CD4-positive, CD25-positive, alpha-beta regulatory T cell (primary cell): ENCODE measurements at places on chromosomes 1 and 21.

- peak; percentile 57 for DNase-seq
Measured at GRCh38 chr1:222095606-222096475, 354.0 kb upstream of the DUSP10 start.

DNA sequence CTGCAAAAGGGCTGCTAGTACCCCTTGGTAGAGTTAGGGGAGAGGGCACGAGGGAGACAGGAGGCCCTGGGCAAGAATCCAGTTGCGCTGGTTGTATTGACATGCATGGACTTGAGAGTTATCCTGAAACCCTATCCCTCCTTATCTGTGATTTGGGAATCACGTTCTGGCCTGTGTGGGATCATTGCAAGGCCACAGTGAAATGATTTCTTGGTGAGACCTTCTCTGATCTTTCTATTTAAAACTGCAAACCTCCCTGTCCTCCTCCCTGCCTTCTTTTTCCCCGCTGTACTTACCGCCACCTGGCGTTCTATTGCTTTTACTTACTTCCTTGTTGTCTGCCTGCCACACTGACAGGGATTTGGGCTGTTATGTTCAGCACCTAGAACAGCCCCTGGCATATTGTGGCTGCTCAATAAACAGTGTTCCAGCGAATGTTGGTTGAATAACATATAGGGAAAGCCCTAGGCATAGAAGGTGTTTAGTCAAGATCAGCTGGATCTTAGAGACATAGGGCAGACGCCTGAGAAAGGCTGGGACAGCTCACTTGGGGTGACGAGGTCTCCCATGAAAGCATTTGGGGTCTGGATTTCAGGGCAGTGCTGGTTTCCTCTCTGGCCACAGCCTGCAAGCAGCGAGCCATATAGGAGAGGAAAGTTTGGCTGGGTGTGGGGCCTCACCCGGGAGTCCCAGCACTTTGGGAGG is 25.6 kb downstream of the ALPL start:
- no peak for DNase-seq

GRCh38 chr1:227604446-227604845 is 41.1 kb downstream of the ZNF678 start:
- no peak for DNase-seq

GRCh38 chr1:61865646-61866220 is 123.5 kb downstream of the PATJ start:
- DNase-seq: no peak

DNA sequence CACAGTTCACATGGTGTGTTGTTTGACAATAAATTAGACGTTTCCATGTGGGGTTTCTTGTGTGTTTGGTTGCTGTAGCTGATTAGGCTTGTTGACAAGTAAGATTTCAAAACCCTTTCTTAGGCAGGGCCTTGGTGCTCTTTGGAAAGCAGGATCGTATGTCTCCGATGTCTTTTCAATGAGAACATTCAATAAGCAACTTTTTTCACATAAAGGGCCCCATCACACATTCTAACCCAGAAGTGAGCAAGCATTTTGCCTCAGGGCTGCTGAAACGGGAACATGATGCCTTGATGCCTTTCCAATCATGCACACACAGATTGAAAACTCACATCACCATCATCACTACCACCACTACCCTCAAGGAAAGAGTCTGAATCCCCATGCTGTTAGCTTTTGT is 33.1 kb downstream of the LPAR3 start:
- no peak for DNase-seq

DNA sequence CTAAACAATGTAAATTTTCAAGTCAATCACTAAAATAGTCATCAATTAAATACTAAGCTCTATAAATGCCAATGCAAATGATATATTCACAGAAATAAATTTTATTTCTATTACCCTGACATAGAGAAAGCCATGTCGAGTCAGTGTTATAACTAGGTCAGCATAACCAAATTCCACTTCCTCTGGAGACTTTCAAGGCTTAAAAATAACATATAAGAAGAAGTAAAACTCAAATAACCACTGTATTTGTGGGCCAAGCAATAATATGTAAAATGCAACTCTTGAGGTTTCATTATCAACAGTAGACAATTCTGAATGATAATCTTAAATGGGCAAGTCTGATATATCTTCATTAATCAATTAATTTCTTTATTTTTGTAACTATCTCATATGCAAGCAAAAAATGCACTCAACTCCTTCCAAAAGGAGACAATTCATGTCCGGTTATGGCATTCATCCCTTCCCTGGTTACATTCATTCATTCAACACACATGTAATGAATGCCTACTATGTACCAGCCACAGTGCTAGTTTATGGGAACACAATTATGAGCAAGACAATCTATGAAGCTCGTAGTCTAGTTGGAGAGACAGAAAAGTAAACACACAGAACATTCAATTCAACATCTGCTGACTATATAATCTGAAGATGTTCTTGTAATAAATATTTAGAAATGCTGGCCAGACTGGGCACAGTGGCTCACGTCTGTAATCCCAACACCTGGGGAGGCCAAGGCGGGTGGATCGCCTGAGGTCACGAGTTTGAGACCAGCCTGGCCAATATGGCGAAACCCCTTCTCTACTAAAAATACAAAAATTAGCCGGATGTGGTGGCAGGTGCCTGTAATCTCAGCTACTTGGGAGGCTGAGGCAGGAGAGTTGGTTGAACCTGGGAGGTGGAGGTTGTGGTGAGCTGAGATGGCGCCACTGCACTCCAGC is 37.1 kb upstream of the CAP1 start:
- DNase-seq: no peak

GRCh38 chr1:165353731-165354671 is 2.5 kb downstream of the LMX1A start:
- DNase-seq: no peak

DNA sequence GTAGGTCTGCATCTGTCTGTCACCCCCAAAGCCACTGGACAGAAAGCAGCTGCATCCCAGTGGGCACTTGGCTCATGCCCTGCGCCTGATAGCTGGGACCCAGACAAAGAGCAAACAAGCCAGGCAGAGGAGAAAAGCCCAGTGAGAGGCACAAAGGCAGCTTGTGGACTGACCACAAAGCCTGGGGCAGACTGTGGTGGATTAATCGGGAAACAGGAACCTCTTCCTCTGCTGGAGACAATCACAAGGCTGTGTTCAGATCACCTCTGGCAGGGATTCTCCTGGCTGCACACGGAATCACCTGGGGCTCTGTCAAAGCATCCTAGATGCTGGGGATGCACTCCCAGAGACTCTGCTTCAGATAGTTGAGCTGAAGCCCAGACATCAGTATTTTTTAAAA is 15.2 kb upstream of the GJB5 start:
- DNase-seq: no peak

DNA sequence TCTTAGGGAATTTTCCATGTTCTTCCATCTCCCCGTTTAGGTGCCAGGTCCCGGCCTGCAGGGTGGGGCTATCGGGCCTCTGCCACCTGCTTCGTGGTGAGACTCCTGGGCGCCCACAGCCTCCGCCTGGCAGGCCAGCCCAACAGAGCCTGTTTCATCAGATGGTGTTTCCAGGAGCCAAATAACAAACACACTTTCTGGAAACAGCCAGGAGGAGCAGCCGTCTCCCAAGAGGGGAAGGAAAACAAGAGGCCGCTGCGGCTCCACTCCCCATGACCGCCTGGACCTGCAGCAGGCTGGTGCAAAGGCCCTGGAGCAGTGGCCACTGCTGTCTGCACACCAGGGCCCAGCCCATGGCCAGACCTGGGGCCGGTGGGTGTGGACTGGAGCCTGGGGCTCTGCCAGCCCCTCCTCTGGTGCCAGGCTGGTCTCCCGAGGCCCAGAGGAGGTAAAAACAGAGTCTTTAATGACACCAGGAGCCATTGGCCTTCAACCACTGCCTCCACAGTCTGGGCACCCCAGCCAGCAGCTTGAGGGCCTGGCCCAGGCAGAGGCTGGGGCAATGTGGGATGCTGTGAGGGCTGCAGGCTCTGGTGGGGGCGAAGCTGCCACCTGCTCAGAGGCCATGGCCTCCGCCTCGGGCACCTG is 55.0 kb downstream of the SLX9 start:
- DNase-seq: no peak

DNA sequence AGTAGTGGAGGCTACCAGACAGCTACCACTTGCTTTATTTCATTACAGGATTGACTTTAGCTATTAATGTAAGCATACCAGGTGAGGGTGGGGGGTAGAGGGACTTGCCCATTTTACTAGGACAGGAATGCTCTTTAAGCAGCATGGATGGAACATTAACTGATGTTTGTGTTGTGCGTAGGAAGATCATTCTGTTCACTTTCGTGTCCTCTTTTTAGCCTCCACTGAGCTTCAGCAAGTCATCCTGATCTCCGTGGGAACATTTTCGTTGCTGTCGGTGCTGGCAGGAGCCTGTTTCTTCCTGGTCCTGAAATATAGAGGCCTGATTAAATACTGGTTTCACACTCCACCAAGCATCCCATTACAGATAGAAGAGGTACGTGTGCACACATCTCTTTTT is 29.3 kb downstream of the IFNGR2 start:
- no peak for DNase-seq

DNA sequence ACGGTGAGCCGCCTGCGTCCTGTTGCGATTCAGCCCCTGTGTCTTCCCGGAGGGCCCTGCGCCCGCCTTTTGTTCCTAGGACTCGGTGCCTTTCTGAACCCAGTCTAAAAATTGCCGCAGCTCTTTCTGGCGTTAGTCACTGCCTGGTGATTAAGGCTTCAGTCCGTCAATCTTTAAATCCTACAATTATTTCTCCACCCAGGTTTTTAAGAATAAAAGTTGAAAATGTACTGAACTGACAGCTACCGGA is 16.2 kb upstream of the PDXK start:
- no peak for DNase-seq

- DNase-seq: no peak
Measured at GRCh38 chr21:29384683-29385359, 86.1 kb downstream of the BACH1 start.

- no peak for DNase-seq
Measured at GRCh38 chr1:175405766-175406165, 213.2 kb upstream of the KIAA0040 start.

- no peak for DNase-seq
Measured at GRCh38 chr1:172024516-172024915, 183.2 kb downstream of the DNM3 start.

GRCh38 chr21:34702341-34703170 is 33.8 kb downstream of the CLIC6 start:
- no peak for DNase-seq

DNA sequence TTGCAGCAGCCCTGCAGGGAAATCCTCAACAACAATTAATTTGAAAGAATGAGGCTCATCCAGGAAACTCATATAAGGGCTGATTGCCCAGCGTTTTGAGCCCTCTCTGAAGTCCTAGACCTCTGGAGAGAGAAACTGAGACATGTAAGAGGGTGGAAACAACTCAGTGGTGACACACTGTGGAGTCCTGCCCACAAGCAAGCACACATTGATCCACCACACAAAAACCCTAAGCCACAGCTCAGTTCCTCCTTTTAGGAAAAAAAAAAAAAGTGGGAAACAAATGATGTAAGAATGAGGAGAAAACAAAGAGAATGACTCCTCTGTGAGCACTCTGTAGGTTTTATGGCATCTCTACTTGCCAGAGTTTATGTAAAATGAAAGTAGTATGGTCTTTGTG is 22.9 kb upstream of the PLA2G5 start:
- no peak for DNase-seq

DNA sequence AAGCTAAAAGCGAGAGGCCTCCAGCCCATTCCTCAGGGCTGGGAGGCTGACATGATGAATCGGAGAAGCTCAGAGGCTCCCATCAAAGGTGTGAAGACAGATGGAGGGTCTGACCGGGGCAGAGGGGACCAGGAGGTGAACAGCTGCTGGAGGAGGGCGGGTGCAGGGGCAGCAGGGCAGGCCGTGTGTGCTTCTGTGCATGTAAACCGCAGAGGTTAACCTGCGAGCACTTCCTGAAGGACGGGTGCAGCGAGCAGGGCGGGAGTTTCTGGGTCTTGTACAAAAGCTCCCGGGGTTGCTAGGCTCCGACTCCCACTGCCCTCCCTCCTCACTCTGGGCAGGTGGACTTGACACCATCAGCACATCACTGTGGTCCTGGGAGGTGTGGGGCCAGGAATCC is 75.2 kb downstream of the PAX7 start:
- DNase-seq: no peak

GRCh38 chr1:51344276-51344601 is 13.9 kb upstream of the TTC39A start:
- DNase-seq: no peak

DNA sequence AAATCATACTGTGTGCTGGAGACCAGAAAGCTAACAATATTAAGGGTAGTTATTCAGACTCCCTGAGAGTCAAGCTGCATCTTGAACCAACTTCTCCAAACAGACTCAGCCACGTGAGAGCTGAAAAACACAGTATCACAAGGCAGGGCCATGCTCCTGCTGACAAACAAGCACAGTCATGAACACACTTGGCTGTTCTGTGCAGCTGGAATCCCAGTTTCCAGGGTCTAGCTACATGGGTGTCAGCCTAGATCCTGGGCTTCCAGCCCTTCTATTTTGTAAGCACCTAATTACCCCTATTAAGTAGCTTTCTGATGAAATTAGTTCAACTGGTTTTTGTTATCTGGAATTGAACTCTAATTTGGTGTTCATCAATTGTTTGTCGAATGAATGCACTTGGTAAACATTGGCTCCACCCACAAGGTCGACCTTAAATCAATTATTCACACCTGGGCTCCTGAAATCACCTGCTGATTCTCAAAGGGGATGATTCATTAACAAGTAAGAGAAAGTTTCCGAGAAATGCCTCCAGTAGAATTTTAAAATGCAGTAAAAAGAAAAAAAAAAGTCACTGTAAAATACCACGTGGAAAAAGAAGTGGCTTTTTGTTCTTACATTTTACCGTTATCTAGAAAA is 179.3 kb downstream of the ZC3H11B start:
- DNase-seq: no peak

DNA sequence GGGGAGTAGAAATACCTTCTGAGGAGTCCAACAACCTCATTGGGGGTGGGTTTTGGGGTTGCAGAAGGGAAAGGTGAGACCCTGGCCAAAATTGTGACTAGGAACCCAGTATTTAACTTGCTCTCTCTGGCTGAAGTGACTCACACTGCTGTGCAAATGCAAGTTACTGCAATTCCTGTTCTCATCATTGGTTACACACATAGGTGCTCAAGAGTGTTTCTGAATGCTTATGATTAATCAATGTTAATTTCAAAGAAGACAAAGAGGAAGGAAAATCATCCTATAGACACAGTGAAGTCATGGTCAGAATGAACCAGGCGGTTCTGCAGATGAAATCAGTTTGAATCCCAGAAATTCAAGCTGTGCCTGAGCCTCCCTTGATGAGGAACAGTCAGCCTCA is 3.1 kb downstream of the ASCL5 start:
- DNase-seq: no peak

- DNase-seq: no peak
Measured at GRCh38 chr1:3031401-3032221, 10.3 kb downstream of the ACTRT2 start.

DNA sequence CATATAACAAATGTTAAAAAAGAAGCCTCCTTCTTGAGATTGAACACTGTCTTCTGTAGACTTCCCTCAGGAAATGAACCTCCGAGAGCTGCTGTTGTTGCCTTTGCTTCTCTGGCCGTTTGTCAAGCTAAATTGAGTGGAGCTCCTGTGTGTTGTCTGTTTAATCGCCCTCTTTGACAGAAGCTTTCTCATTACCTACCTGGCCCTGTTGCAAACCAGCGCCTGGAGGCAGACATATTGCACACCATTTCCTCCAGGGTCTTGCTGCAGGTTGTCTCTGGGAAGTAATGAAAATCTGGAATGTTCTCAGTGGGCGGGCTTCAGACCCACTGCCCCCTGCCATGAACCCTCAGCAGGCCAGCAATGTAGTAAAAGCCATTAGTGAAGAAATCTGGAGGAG is 83.3 kb downstream of the GABPA start:
- DNase-seq: no peak

GRCh38 chr1:29974316-29974724 is 738.0 kb downstream of the PTPRU start:
- no peak for DNase-seq

GRCh38 chr1:62946511-62946910 is 162.6 kb downstream of the ATG4C start:
- DNase-seq: no peak
